Activated naive CD4-positive, alpha-beta T cell (primary cell): ENCODE measurements at places on chromosomes 5 and 9.

- no peak for DNase-seq
Observed at GRCh38 chr5:177412603-177413233, 3.4 kb upstream of the F12 start.

DNA sequence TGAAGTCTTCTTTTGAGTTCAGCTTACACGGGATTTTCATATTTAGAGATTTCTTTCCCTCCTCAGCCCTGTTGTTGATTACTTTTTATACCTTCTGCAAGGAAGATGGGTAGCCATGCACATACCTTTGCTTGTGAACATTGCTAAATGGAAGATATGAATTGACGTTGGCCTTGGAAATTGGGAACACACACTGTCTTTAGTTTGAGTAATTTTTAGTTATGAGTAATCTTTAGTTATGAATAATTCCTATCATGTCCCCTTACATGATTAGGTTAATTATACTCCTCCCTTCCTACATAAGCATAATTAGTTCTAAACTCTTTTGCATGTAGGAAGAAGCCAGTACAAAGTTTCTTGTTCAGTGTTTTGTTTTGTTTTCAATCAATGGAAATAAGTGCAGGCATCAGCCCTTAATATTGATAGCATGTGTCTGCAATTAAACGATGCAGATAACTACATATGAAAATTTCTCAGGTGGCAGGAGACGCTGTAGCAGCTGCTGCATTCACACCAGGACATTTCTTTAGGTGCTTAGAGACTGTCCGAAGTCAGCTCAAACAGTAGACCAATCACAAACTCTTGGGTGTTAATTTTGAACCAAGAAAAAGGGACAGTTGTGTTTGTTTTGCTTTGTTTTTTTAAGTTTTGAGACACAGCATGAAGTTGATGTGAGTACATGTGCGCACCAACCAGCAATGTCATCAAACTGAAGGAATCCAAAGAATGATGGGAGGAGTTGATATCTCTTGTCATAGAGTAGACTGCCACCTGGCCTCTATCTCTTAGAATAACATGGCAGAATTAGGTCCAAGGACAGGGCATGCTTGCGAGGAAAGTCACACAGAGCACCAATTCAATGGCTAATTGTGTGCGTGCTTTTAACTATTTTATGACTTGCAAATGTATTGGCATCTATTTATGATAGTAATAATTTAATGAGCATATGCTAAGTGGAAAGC is 51.4 kb downstream of the SMARCA2 start:
- no peak for DNase-seq

DNA sequence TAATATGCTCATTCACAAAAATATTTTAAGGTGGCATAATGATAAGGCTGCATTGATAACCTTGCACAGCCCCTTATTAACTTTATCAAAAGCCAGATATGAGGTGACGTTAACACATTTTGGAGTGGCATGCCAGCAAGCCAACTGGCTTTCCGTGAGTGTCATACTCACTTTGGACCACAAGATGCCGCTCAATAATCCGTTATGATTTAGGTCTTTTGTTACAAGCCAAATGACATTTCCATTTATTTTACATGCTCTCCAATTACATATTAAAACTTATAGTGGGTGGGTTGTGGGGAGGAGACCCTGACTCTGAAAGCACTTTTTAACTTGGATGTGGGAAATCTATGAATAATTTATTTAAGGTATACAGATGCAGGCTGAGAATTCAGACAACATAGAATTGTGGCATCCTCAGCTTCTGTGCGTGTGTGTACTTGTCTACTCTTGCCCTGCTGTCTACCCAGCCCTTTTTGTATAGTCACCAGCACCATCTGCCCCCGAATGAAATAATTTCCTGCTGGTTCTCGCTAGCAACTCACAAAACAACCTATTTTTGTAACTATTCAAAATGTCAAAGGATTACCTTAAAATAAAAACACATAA is 305.1 kb downstream of the PSAT1 start:
- no peak for DNase-seq

DNA sequence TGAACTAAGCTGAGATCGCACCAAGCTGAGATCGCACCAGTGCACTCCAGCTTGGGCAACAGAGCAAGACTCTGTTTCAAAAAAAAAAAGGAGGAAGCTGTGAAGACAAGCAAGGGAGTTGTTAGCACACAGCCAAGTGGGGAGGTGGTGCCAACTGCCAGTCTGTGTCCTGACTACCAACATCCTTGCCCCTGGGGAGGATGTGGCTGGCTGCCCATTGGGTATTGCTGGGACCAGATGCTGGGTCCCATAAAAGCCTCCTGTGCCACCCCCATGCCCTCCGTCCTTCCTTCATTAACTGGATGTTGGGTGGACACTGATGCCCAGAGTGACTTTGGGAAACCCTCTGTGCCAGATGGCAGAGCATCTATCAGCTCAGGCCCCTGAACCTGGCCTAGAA is 157.1 kb upstream of the COL5A1 start:
- DNase-seq: no peak

- no peak for DNase-seq
Observed at GRCh38 chr9:112421771-112422222, 41.9 kb downstream of the HSDL2 start.

DNA sequence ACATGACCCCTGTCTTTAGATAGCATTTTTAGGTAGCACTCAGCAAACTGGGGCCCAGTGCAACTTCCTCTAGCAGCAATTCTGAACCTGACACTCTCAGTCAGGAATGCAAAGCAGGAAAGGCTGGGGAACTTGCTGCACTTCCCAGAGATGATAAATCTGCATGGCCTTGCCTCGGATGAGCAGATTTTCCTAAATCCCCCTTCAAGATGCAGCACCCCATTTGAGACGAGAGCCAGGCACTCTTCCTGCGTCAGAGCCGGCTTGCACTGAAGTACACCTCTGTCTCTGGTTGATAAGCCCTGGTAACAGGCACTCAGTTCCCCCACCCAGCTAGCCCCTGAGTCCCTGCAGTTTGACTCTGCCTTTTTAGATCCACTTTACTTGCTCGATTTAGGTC is 296.7 kb upstream of the PANK3 start:
- no peak for DNase-seq

GRCh38 chr9:115925424-115925823 is 228.2 kb upstream of the PAPPA start:
- DNase-seq: no peak

DNA sequence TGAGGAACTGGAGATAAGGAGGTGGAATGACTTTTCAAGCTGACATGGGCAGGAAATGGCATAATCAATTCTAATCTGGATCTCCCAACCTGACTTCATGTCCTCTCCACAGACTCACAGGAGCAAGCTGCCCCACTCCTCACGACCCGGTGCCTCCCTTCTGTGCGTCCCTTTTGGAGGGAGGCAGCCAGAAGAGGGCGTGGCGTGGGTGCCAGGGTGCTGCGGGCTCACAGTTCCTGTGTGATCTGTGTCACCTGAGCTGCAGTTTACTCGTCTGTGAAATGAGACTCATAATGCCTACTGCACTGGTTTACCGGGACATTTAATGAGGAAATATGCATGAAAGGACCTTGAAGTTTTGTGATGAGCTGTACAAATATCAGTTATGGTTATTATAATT is 207.4 kb downstream of the DAB2IP start:
- no peak for DNase-seq

DNA sequence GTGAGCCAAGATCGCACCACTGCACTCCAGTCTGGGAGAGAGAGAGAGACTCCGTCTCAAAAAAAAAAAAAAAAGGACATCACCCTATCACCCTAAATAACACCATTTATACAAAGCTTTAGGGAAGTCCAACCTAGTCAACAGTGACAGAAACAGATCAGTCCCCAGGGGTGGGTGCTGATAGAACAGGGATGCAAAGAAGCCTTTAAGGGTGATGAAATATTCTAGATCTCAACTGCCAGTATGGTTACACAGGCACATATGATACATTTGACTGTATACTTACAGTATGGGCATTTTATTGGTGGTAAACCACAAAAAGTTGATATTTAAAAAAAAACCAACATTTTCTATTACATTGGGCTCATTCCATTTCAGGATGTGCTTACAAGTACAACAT is 4.8 kb downstream of the RETREG1 start:
- no peak for DNase-seq

GRCh38 chr5:28390341-28390740 is 1352.0 kb upstream of the CDH9 start:
- no peak for DNase-seq

DNA sequence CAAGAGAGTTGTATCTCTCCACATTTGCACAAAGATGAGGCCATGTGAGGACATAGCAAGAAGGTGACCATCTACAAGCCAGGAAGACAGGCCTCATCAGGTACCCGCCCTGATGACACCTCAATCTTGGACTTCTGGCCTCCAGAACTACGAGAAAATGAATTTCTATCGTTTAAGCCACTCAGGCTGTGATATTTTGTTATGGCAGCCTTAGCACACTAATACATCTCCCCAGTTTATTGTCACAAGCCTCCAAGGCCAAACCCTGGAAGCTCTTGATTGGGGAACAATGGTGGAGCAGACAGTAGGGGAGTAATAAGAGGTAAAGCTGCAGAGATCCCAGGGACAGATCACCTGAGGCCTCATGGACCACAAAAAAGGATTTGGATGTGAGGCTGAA is 7.7 kb upstream of the P4HA2 start:
- no peak for DNase-seq

GRCh38 chr5:119405419-119405818 is 46.9 kb upstream of the HSD17B4 start:
- DNase-seq: no peak

DNA sequence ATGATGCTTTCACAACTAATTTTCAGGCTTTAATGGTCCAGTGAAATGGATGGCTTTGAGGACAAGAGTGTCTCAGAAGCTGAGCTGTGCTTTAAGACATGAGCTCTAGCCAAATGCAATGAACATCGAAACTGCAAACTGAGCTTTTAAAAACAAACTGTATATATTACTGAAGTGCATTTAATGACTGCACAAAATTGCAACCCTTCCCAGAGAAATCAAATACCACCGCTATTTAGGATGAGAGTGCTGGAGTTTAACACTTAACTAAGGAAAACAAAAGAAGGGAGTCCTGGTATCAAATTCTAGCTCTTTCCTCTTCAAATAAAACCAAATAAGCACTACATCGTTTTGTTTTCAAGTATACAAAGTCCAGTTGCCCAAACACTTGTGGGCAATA is 163.9 kb downstream of the SLF1 start:
- no peak for DNase-seq

DNA sequence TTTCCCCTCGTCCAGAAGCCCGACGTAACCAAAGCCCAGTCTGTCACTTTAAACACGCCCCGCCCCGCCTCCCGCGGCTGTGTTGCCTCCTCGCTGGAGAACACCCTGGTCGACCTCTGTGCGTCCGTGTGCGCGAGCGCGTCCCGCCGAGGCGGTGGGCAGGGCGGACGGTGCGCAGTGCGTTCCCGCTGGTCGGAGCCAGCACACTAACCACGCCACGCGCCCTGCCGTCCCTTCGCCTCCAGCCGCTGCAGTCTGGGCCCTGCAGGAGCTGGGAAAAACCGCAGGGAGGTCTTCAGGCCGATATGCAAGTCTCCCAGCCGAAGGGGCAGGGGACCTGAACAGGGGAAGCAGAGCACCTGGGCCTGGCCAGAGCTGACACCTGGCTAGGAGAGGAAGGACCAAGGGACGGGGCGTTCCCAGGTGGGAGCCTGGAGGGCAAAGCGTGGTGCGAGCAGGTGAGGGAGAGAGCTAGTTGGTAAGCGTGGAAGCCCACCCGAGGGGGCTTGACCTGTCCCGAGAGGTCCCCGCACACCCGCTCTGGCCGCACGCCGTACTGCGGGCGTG is 1.3 kb upstream of the PHPT1 start:
- peak; percentile 32 for DNase-seq

- no peak for DNase-seq
Observed at GRCh38 chr5:75670577-75670976, 46.7 kb downstream of the POC5 start.

DNA sequence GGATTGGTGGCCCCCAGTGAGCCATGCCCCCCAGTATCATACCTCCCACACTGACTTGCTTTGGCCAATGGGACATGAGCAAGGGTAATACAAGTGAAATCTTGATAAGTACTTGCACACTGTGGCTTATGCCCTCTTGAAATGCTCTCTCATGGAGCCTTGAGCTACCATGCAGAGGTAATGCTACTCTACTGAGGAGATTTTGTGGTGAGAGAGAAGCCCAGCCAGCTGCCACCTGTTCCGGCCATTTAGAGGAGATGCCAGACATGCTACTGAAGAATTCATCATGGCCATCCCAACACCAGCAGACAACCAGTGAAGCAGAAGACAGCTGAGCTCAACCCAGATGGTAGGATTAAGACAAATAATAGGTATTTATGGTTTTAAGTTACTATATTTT is 299.5 kb downstream of the MEF2C start:
- no peak for DNase-seq

- DNase-seq: no peak
Observed at GRCh38 chr9:16043756-16044578, 491.1 kb downstream of the CCDC171 start.

GRCh38 chr9:132672413-132672690 is 2.1 kb downstream of the GTF3C4 start:
- no peak for DNase-seq

GRCh38 chr9:81849631-81850259 is 78.5 kb upstream of the SPATA31D4 start:
- DNase-seq: no peak

DNA sequence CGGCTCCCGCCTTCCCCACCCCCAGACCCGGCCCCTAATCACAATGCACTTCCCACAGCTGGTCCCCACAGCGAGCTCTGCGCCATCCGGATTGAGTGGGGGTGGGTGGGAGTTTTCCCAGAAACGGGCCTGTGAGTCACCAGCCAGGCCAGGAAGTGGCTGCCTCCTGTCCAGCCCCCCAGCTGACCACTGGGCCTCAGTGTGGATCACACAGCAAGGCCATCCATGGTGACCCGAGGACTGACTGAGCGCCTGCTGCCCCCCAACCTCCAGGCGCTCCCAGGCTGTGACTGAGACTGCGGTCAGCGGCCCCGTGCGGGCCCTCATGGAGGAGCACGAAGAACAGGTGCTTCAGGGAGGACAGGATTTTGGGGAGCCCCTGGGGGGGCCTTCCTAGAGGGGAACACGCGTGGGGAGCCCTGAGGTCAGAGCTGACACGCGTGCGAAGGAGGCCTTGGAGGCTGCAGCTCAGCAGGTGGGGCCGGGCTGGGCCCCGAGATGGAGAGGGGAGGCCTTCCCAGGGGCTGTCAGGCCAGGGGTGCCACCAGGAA is 48.3 kb upstream of the EGFL7 start:
- no peak for DNase-seq

DNA sequence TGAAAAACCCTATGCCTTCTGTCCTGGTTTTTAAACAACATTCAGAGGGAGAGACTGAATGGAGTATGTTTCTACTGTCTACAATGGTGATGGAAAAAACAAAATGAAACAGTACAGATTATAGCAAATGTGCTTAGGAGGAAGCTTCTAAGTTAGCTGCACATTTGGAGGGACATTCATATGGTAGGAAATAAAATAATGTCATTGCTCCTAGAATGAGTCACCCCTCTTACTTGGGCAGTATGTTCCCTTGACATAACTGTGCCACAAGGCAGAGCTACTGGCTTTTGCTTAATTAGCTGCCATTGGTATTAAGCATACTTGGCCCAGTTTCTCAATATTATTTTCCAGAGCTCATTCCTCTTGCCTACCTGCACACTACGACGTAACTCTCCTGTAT is 128.9 kb downstream of the GDNF start:
- no peak for DNase-seq
